ENCODE measurements at places on chromosomes 2 and 18.
A peak's percentile ranks its signal among the peaks of the same experiment; 100 is the strongest.

DNA sequence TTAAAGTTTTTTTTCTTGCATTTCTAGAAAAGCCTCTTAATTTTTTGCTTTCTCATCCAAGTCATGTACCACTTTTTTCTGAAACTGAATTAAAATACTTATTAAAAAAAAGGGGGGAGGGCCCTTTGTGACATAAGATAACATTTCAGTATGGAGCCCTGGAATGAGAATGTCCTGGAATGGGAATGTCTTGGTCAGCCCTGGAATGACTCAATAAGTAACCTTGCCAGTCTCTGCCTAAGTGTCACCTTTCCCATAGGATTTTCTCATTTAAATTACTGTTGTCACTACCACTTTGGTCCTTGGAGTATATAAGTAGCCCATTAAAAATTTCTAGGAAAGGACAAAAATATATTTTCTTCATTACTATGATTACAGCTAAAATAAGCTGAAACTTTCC, 4.7 kb downstream of the UBXN2A start:
- DNase-seq = no peak

- no peak for DNase-seq
Measured at GRCh38 chr2:121804340-121804739, 48.9 kb downstream of the TSN start.

GRCh38 chr2:217361483-217361880, 501.6 kb upstream of the TNP1 start:
- DNase-seq = no peak

GRCh38 chr2:131493199-131493968, 1.2 kb upstream of the MZT2A start:
- DNase-seq = no peak

DNA sequence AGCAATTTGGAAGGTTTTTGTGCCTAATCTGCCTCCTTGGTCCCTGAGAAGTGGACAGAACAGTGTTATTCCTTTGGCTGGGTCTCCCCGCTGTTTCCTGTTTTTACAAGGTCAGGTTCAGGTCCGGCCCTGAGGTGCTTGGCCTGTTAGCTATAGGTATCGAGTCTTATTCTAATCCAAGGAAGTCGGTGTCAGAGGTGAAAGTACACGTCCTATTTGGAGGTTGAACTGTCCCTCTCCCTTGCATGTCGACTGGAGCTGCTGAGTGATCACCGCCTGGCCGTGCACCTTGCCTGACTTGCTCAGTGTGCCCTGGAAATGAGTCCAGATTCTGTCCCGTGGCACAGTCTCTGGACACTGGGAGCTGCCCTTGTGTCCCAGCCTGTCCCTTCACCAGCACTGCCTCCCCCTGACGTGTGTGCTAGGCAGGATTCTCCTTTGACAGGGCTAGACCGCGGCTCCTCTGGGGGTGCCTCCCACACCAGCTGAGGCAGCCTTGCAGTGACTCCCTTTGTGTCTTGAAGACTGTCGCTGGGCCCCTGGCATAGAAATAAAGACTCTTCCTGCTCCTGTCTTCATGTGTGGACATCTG, 65.7 kb upstream of the RBM44 start:
- DNase-seq = no peak

- DNase-seq = no peak
Measured at GRCh38 chr2:152870239-152870638, 151.8 kb downstream of the ARL6IP6 start.

GRCh38 chr2:238061315-238062202, 758 bp downstream of the SCLY start:
- peak; percentile 8 for DNase-seq

DNA sequence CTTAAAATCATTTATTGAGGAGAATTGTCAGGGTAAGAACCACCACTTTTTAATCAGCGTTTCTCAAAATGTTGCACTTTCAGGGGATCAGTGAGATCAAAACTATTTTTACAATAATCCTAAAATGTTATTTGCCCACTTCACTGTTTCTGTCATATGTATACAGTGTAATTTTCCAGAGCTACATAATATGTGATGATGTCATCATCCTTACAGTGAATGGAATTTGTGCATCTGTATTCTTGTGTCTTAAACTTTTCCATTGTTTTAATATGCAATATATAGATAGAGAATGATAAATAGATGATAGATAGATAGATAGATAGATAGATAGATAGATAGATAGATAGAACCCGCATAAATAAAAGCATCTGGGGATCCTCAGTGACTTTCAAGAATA, 518.0 kb downstream of the ADCYAP1 start:
- DNase-seq = no peak

DNA sequence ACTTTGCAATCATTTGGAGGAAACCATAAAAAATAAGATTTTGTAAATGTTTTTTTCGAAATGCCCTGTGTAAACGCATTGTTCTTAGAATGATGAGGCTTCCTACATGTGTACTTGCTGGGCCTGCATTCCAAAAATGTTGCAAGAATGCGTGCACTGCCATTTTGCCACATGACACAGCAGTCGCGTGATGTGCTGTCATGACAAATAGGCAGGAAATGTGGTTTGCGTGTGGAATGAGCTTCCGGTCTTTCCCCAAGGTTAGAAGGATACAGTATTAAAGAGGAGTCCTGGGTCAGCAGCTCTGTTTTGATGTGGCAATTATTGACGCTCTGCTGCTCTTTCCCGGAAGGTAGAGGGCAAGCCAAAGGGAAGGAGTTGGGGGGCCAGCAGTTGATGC, 18.1 kb upstream of the SERPINB2 start:
- no peak for DNase-seq

GRCh38 chr18:24593401-24593800, 133.0 kb downstream of the HRH4 start:
- DNase-seq = no peak

DNA sequence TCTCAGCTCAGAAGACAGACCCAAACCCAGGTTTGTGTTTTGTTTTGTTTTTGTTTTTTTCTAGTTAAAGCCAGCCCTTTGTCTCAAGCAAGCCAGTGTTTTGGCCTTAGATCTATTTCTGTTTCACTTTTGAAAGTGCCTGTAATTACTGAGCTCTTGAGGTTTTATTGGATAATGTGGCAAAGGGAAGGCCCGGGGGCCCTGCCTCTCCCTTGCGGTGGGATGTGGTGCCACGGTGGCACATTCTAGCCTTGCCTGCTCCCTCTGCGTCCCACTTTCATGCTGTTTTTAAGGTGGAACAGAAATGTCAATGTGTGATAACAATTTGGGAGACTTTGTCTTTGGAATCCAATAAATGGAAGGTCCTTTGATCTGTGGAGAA, 2.5 kb downstream of the HPCAL1 start:
- DNase-seq = no peak

DNA sequence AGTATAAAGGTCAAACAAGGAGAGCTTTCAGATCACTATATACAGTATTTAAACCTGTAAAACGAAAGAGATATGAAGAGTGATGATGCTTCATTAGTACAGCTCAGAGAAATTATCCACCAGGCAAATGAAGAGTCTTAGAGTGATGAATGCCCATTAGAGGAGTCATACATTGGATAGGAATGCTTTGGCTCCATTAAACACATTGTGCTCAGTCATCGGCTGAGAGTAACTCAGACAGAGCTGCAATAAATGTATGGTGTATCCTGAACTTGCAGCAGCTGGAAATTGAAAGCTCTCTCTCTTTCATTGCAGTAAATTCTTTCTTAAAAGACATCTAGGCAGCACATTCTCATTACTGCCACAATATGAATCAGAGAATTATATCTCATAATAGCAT, 340.8 kb upstream of the SPHKAP start:
- DNase-seq = no peak

- DNase-seq = no peak
Measured at GRCh38 chr2:216574046-216574445, 59.2 kb upstream of the IGFBP2 start.

- DNase-seq = peak; percentile 2
Measured at GRCh38 chr2:151289972-151290866, 751 bp upstream of the NMI start.

GRCh38 chr2:182444806-182445205, 18.0 kb upstream of the PDE1A start:
- DNase-seq = no peak

DNA sequence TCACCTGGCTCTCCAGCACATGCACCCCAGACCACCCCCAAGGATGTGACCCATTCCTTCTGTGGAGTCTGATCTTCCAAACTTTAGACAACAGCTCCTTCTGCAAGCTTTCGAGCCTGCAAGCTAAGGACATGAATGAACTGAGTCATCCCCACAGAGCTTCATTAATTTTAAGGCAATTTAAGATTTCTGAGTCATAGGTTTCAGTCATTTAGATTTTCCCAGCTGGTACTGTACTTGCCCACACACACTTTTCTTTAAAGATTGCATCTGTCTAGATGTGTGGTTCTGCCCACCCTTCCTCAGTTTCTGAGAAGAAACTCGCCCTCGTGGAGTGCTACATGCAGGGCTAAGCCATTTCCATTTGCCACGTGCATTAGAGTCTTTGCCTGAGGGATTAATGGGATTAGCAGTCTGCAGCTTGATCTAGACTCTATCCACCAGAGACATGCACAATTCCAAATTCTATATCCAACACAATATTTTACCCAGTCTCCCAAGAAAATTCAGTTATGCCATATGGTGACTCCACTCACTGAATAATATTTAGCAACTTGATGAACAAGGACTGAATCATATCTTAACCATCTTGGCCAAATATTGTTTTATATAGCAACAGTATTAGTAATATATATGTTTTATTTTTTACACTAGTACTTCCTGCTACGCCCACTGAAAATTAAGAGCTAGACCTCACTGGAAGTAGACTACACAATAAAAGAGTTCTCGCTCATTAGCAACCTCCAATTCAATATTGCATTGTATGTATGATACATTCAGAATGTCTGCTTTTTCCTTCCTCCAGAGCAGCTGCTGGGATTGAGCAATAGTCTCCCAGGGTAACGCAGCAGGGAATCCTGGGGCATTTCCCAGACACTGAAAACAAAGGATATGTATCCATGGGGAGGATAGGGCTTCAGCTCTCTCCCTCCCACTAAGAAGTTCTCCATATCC, 14.3 kb upstream of the TRIB2 start:
- no peak for DNase-seq

- DNase-seq = no peak
Measured at GRCh38 chr2:240260664-240261063, 120.2 kb upstream of the OTOS start.

GRCh38 chr18:58682429-58683069, 11.3 kb downstream of the MALT1 start:
- no peak for DNase-seq

DNA sequence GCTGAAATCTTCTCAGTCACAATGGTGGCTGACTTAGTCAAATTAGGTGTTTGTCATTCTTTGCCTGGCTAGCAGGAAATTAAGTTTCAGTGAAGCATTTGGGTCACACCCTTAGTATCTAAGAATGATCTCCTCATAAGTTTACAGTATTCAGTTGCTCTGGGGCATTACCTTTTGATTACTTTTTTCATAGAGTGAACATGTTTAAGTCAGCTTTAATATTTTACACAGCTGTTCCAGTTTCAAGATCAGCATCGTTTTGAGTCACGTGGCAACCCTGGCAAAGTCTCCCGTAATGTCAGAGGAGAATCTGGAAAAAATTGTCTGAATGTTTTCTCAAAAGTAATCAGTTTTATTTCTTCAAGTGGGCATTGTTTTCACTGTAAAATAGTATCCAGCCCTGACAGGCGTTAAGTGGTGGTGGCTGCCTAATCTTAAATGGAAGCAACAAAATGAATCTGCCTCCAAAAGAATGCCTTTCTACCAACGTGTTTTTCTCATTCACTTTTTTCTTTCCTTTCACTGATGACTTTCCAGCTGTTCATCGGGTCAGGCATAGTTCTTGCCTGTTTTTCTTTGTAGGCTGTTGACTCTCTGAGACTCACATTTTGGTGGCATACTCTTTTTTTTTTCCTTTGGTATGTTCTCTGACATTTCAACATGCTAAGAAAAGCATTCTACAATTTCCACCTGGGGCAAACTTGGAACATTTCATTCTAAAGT, 319.6 kb upstream of the TCF4 start:
- no peak for DNase-seq

DNA sequence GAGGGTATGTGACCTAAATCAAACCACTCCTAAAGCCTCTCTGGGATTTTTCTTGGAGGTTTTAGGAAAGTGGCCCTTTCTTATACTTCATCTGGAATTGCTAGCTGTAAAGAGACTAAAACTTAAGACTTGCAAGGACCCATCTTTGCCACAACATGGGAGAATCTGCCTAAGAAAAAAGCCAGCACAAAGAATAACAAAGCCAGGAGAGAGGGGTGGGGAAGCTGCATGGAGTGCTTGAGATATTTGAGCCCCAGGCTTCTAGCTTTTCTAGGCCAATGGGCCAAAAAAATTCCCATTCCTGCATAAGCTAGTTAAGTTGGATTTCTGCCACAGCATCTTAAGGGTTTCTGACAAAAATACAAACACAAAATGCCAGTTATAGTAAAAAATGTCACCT, 38.5 kb upstream of the LYPD6 start:
- no peak for DNase-seq

DNA sequence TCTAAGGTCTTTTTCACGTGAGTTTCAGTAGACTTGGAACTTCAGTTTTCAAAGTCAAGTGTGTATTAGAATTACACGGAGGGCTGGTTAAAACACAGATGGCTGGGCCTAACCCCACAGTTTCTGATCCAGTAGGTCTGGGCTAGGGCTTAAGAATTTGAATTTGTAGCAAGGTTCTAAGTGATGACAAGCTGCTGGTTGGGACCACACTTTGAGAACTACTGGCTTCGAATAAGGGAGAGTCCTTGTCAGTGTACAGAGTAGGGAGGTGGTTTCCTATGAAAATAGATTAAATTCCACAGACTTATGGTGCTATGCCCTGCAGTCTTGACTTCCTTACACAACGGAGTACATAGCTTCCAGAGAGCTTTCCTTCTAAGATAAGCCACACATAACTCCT, 4.5 kb downstream of the RHOB start:
- no peak for DNase-seq

DNA sequence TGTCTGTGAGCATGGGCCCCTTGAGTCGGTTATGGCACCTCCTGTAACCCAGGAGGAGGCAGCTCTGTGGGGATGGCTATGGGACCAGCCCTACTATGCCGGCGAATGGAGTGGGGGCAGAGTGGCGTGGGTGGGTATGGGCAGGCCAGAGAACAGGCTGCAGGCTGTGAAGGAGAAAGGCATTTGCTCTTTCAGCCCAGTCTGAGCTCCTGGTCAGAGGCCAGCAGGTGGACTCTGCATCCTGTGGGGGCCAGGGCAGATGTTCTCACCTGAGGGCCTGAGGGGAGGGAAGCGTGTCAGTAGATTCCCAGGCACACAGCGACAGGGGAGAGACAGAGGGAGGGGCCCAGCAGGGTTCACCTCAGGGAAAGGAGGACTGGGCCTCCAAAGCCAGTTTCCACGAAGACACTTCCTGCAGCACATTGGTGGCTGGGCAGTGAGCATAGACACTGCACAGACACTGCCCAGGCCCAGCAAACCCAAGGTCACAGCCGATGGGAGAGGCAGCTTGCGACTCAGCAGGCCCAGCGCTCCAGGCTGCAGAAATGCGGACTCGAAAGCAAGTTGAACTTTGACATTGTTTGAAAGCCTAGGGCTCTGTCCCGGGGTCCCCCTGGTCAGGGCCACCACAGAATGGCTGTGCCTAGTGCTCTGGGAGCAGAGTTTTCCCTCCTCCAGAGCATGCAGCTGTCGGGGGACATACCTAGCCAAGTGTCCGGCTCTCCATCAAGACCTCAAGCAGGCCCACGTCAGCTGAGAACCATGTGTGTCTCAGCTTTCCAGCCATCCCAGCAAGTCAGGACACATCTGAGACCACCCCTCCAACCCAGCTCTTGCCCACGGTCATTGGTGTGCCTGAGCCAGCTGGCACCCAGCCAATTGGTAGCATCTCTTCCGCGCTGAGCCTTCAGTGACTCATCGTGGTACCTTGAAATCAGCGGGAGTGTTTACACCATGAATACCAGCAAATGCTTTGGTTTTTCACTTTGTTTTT, 53.8 kb downstream of the TGOLN2 start:
- no peak for DNase-seq

GRCh38 chr18:53458268-53458667, 766.2 kb downstream of the MBD2 start:
- no peak for DNase-seq

Data from activated CD4-positive, alpha-beta T cell treated with anti-CD3 and anti-CD28 coated beads, Interleukin-2, amount 50 U/mL, for 24 hours (primary cell).